ENCODE measurements at places on chromosomes 4 and X. TPM values are rescaled to one million over a fixed set of nuclear protein-coding genes. Genes with fewer than 3 reads are reported as not detected.

Gene AMTN
- not detected for polyA plus RNA-seq

Gene IQSEC2
- polyA plus RNA-seq: 8.2 TPM

Gene INTS6L
- 10.6 TPM for polyA plus RNA-seq

Gene TXK
- polyA plus RNA-seq: 0.38 TPM

GRCh38 chrX:47539860-47540259, 21.1 kb upstream of the ARAF start:
- DNase-seq: peak; percentile 48

GRCh38 chr4:70902577-70903290, 565 bp downstream of the MOB1B start:
- DNase-seq: peak; percentile 41

DNA sequence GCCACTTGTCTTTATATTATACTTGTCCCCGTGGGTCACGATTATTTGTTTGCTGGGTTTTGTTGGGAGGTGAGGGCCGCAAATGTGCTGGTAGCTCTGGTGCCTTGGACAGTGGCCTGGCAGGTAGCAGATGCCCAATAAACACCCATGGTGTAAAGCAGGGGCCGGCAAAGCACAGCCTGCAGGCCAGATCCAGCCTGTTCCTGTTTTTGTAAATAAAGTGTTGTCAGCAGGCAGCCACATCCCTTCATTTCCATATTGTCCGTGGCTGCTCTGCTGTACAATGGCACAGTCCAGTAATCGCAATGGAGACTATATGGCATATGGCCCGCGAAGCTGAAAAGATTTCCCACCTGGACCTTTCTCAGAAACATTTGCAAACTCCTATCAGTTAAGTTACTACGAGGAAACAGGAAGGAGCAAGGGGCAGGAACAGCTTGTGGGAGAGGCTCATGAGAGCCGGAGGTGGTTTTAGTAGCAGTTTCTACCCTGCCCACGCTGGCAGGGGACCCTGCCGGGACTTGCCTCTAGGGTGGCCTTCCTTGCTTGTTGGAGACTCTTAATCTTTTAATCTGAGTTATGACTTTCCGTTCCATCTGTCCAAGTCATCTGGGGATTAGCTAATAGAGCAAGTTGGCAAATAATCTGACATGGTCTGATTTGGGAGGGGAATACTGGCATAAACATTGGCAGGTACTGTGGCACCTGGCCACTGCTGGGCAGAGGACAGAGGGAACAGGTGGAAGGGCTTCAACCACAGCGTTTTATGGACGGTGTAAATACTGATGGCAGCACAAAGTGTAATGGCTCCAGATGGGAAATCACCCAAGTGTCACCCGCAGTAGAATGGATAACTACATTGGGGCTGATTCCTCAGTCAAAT, 19.6 kb downstream of the CLCN4 start:
- no peak for DNase-seq

GRCh38 chr4:4848540-4848939, 10.9 kb upstream of the MSX1 start:
- no peak for DNase-seq

DNA sequence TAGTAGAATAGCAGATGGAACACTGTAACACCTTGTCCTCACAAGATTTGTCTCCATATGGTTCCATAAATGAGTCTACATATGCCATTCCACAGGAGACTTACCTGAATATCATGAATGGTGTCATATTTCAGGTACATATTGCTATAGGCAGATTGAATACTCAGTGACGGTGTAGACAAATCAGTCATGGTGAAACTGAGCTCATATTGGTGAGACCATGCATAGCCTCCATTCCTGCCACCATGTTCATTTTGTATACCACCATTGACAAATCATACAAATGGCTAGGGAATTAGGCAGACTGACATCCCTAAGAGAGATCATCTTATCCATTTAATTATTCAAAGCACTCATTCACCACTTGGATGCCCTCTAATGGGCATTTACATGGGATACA, 38.0 kb upstream of the SPP1 start:
- no peak for DNase-seq

DNA sequence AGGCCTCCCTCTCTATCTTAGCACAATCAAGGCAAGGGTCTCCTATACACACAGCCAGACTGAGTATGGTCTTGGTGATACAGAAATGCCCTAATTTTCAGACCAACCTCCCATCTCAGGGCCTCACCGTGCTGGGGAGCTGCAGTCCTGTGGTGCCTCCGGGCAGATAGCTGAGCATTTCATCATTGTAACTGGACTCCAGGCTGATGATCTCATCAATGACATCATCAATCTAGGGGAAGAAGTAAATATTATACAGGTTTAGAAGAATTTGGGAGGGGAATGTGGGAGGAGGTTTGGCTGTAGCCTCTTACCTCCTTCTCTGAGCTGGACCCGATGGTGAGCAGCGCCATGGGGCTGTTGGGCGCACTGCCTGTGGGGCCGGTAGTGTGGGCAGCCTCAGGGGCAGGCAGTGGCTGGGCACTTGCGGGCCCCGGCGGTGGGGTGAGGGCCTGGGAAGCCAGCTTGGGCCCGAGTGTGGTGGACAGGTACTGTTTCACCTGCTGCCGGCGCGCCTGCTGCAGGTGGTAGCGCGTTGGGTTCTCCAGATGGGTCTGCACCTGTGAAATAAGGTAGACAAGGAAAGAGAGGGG, 5.2 kb downstream of the TFE3 start:
- no peak for DNase-seq

- no peak for DNase-seq
Measured at GRCh38 chr4:156217236-156217635, 263.6 kb upstream of the CTSO start.

Data from muscle of back (tissue), 13 donors.